Thyroid gland (tissue), 4 donors: ENCODE measurements at places on chromosomes 11 and 22. TPM values are rescaled to one million over a fixed set of nuclear protein-coding genes. Genes with fewer than 3 reads are reported as not detected.

Gene CRYBA4
- total RNA-seq: not detected

Gene KLHL22
- total RNA-seq: 50.9 TPM

Gene SMTNL1
- not detected for total RNA-seq

Gene CARD10
- total RNA-seq: 17.3 TPM

Gene KRTAP5-1
- total RNA-seq: not detected

Gene DUSP8
- total RNA-seq: 3.5 TPM

Gene NDUFS8
- total RNA-seq: 252 TPM

Gene PARVG
- 7.1 TPM for total RNA-seq

Gene PKNOX2
- total RNA-seq: 16.9 TPM

Gene SHANK2
- 82.6 TPM for total RNA-seq

Gene DYNC2H1
- 40.3 TPM for total RNA-seq

Gene SSH3
- total RNA-seq: 50.5 TPM

Gene CARD16
- total RNA-seq: 2.8 TPM

Gene INS
- not detected for total RNA-seq

Gene OR52K2
- total RNA-seq: not detected

Gene TBRG1
- total RNA-seq: 49.7 TPM

Gene C22orf15
- total RNA-seq: not detected

Gene ADAMTS8
- 0.38 TPM for total RNA-seq

Gene NADSYN1
- total RNA-seq: 102 TPM

Gene EP300
- total RNA-seq: 72.9 TPM

Gene CD59
- total RNA-seq: 524 TPM

Gene PGAP2
- total RNA-seq: 34.9 TPM

Gene PDE3B
- total RNA-seq: 3.0 TPM

Gene ISX
- total RNA-seq: not detected

Gene OR51B2
- total RNA-seq: not detected

Gene KLHL35
- total RNA-seq: 1.1 TPM

Gene B4GALNT4
- not detected for total RNA-seq

Gene SLC7A4
- 0.45 TPM for total RNA-seq

Gene FXYD6
- total RNA-seq: 119 TPM

Gene OR8D4
- total RNA-seq: not detected

Gene SPTBN2
- 1.6 TPM for total RNA-seq
